Left ventricle myocardium inferior (tissue), 1 donor: ENCODE measurements at places on chromosomes 5 and 9.

GRCh38 chr5:115386657-115387056 lies 90.2 kb upstream of the CCDC112 start:
- no peaks in the 10 kb centered on the region for H3K27me3 ChIP-seq
- no peak overlapping the region for H3K27ac ChIP-seq
- H3K4me1 ChIP-seq = peaks cover 18% of the 10 kb centered on the region
- no peak overlapping the region for H3K4me3 ChIP-seq
- no peak for DNase-seq

- H3K27me3 ChIP-seq = no peaks in the 10 kb centered on the region
- peaks cover 59% of the 10 kb centered on the region for H3K36me3 ChIP-seq
- H3K4me3 ChIP-seq = no peak overlapping the region
- DNase-seq = no peak
- no peaks in the 10 kb centered on the region for H3K4me1 ChIP-seq
Measured at GRCh38 chr9:105637787-105638395, 24.4 kb upstream of the TAL2 start.

DNA sequence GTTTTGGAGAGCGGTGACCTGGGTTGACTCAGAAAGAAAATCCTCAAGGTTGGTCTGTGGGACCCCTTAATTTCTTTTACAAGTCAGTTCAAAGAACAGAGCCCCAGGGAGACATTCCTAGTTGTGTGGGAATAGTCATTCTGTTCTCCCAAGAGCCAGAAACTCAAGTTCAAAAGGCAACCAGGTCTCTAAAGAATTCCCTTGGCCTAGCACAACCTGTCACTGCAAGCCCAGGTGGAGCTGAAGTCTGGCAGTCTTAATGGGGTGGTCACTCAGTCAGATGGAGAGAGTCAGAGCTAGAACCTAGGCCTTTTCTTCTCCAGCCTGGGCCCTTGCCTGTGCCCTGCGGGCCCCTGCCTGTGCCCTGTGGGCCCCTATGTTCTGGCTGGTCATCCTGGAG lies 37.5 kb upstream of the CDKN2AIPNL start:
- H3K27me3 ChIP-seq = no peaks in the 10 kb centered on the region
- no peak overlapping the region for H3K4me3 ChIP-seq
- H3K27ac ChIP-seq = no peak overlapping the region
- no peaks in the 10 kb centered on the region for H3K36me3 ChIP-seq
- DNase-seq = no peak

GRCh38 chr9:83920469-83920926 lies 734 bp downstream of the KIF27 start:
- DNase-seq = no peak
- no peaks in the 10 kb centered on the region for H3K27me3 ChIP-seq
- H3K27ac ChIP-seq = peak overlapping the region; percentile 95
- H3K36me3 ChIP-seq = no peaks in the 10 kb centered on the region

DNA sequence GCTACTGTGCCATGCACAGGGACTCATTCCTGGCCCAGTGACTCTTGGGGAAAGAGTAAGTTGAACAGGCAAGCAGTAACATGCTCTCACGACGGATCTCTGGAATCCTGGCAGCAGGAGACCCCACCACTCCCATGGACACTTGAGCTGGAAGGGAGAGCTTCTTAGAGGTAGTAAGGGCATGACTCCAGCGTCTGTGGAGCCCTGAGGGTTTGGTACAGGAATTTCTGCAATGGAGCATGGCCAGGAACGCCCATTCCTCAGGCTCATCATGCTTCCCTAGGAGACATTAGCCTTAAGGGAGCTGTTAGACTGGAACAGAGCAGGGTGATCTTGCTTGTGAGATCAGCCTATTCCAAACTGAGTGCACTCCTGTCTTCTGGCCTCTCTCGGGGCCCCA lies 212.9 kb downstream of the MAT2B start:
- no peak overlapping the region for H3K27ac ChIP-seq
- no peaks in the 10 kb centered on the region for H3K27me3 ChIP-seq
- no peaks in the 10 kb centered on the region for H3K4me1 ChIP-seq
- H3K36me3 ChIP-seq = no peaks in the 10 kb centered on the region
- no peak for DNase-seq
- no peak overlapping the region for H3K4me3 ChIP-seq

DNA sequence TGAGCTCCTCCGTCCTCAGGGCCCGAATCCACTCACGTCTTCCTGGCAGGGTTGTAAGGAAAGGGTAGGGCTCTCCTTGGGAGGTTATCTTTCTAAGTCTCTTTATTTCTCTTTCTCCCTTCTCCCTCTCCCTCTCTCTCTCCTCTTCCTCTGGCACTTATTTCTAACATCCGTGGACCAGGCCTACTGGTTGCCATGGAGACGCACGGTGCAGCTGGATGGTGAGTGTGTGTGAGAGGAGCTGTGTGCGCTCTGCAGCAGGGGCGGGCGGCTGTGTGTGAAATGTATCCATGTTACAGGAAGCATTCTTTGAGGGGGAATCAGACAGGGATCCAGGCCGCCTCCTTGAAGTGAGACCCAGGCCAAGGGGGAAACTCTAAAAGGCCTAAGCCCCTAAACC lies 32.2 kb downstream of the PCDH1 start:
- DNase-seq = no peak
- H3K27ac ChIP-seq = peak overlapping the region; percentile 76
- H3K4me3 ChIP-seq = no peak overlapping the region
- peaks cover 41% of the 10 kb centered on the region for H3K27me3 ChIP-seq

GRCh38 chr9:108186642-108187395 lies 669.0 kb downstream of the ACTL7B start:
- no peak overlapping the region for H3K27ac ChIP-seq
- no peak overlapping the region for H3K4me3 ChIP-seq

DNA sequence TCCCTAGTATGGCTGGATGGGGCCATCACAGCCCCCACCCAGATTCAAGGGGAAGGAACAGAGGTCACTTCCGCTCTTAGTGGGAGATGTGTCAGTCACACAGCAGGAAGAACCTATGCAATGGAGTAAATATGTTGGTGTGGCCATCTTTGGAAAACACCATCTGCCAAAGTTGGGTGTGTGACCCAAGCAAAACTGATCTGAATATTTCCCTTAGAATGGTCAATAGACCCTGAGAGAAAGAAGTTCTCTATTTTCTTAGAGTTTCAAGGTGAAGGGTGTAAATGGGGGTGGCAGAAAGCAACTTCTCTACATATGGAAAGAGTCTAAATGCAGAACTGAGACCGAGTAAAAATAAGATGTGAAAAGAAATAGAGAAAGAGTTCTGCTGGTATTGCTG lies 212.7 kb downstream of the ESM1 start:
- no peaks in the 10 kb centered on the region for H3K36me3 ChIP-seq

DNA sequence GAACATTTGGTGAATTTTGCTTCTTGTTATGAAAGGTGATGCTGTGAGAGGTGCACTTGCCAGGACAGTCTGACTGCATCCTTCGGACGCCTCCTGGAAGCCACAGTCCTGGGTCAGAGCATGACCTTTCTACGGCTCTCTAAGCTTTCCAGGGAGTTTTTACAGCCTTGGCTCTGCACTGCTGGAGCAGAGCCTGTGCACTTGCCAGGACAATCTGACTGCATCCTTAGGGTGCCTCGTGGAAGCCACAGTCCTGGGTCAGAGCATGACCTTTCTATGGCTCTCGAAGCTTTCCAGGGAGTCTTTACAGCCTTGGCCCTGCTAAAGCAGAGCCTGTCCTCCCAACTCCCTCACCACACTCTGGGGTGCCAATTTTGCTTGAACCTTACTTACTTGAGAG lies 49.6 kb downstream of the CCDC180 start:
- no peak for DNase-seq
- H3K4me1 ChIP-seq = no peaks in the 10 kb centered on the region
- H3K4me3 ChIP-seq = no peak overlapping the region
- H3K27ac ChIP-seq = no peak overlapping the region
- H3K36me3 ChIP-seq = peaks cover 26% of the 10 kb centered on the region

- H3K4me1 ChIP-seq = no peaks in the 10 kb centered on the region
- H3K27me3 ChIP-seq = no peaks in the 10 kb centered on the region
- DNase-seq = no peak
Measured at GRCh38 chr9:23006127-23006526, 559.5 kb downstream of the DMRTA1 start.

GRCh38 chr5:64612344-64612961 lies 77.8 kb upstream of the SHISAL2B start:
- no peaks in the 10 kb centered on the region for H3K27me3 ChIP-seq
- no peaks in the 10 kb centered on the region for H3K4me1 ChIP-seq
- DNase-seq = no peak
- H3K36me3 ChIP-seq = no peaks in the 10 kb centered on the region
- H3K27ac ChIP-seq = no peak overlapping the region
- H3K4me3 ChIP-seq = no peak overlapping the region

GRCh38 chr5:67010684-67011409 lies 185.8 kb downstream of the CD180 start:
- no peaks in the 10 kb centered on the region for H3K27me3 ChIP-seq
- peak overlapping the region; percentile 21 for H3K4me3 ChIP-seq
- DNase-seq = no peak
- peak overlapping the region; percentile 73 for H3K27ac ChIP-seq
- peaks cover 99% of the 10 kb centered on the region for H3K4me1 ChIP-seq

- no peaks in the 10 kb centered on the region for H3K4me1 ChIP-seq
- H3K4me3 ChIP-seq = no peak overlapping the region
- H3K27ac ChIP-seq = no peak overlapping the region
- DNase-seq = no peak
Measured at GRCh38 chr9:79215821-79216220, 355.9 kb upstream of the TLE4 start.

DNA sequence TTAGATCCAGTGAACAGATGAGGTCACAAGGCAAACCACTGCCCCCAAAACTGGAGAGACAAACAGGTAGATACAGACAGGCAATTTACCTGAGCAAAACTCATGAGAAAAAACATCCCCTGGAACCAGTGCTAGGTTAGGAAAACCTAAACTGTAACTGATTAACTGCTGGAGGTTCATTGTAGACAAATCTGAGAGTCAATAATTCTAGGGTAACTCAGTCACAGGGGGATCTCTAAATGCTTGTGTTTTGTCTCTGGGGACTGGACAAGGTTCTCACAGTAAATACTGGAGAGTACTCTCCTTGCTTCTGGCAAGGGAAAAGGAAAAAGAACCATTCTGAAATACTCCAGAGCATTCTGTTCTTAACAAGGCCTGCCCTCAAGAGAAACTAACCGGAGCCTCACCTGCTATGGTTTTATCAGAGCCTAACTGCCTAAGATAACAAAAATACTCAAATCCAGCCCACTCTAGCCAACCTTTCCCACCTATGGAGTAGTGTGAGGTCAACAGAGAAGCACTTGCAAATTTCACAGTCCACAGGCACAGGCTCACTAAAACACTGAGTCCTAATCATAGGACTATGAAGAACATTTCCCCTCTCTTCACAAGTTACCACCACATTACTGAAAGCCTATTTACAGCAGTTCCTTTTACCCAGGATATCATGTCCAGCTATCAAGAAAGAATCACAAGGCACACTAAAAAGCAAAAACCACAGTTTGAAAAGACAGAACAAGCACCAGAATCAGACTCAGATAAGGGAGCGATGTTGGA lies 139.9 kb upstream of the ACOT12 start:
- no peaks in the 10 kb centered on the region for H3K27me3 ChIP-seq
- no peak overlapping the region for H3K4me3 ChIP-seq
- H3K4me1 ChIP-seq = peaks cover 13% of the 10 kb centered on the region
- no peaks in the 10 kb centered on the region for H3K36me3 ChIP-seq
- no peak overlapping the region for H3K27ac ChIP-seq
- no peak for DNase-seq

- peaks cover 37% of the 10 kb centered on the region for H3K4me1 ChIP-seq
- peak overlapping the region; percentile 86 for H3K27ac ChIP-seq
- peak overlapping the region; percentile 75 for H3K4me3 ChIP-seq
- DNase-seq = no peak
- no peaks in the 10 kb centered on the region for H3K36me3 ChIP-seq
Measured at GRCh38 chr9:133273819-133274218, 1.2 kb downstream of the ABO start.

DNA sequence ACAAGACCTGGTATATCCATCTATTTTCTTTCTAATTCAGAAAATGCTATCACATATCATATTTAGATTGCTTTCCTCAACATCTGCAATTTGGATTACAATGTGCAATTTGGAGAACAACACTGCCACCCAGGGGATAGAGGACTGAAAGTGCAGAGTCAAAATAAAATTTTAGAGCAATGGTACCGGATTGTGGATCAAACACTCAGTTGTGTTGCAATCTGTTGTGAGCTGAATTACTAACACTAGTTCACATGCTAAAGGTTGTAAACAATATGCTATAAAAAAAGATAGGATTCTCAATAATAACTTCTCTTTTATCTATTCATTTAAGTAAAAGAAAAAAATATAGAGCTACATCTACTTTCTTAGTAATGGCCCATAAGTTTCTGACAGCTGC lies 11.9 kb upstream of the SRFBP1 start:
- no peak overlapping the region for H3K27ac ChIP-seq
- no peaks in the 10 kb centered on the region for H3K36me3 ChIP-seq
- no peaks in the 10 kb centered on the region for H3K4me1 ChIP-seq
- no peak overlapping the region for H3K4me3 ChIP-seq
- DNase-seq = no peak

- peak overlapping the region; percentile 80 for H3K4me3 ChIP-seq
- peaks cover 33% of the 10 kb centered on the region for H3K36me3 ChIP-seq
- no peaks in the 10 kb centered on the region for H3K27me3 ChIP-seq
- DNase-seq = no peak
Measured at GRCh38 chr9:128190516-128191405, 611 bp downstream of the CIZ1 start.

DNA sequence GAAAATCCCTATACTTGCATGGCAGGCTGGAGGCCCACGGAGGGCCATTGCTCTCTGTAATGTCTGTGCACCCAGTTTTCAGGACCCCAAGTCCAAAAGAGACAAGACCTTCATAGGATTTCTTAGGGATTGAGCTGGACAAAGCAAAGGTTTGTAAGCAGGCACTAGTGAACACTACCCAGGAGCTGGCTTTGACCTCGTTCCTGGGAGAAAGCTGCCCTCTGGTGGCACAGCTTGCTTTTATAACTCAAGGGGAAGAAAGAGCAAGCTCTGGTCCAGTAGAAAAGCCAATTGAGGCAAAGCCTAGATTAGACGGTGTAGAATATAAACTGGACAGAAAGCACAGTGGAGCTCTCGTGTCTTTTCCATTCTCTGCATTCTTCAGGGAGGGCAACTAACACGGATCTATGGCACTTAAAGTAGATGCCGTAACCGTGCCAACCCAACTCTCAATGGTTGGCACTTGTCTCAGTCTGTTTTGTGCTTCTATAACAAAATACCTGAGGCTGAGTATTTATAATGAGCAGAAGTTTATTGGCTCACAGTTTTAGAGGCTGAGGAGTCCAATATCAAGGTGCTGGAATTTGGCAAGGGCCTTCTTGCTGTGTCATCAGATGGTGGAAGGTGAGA lies 7.9 kb downstream of the GABRP start:
- H3K36me3 ChIP-seq = no peaks in the 10 kb centered on the region
- H3K4me3 ChIP-seq = no peak overlapping the region
- peaks cover 53% of the 10 kb centered on the region for H3K4me1 ChIP-seq
- peak overlapping the region; percentile 52 for H3K27ac ChIP-seq

DNA sequence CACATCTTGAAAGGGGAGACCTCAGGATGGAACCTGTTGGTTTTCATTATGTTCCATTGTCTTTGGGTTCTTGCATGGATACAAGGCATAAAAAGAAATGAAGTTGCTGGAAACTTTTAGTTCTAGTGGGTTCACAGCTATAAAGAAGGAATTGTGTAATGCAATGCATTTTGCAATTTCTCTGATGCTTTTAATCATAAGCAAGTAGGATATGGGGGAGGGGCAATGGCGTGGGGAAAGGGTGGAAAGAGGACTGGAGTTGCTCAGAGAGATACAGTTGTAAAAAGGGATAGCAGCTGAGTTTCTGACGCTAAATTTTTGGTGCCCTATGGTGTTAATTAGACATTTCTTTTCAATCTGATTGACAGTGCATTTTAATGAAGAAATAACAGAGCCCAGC lies 88.6 kb upstream of the FANCC start:
- H3K27me3 ChIP-seq = no peaks in the 10 kb centered on the region
- H3K36me3 ChIP-seq = no peaks in the 10 kb centered on the region
- H3K27ac ChIP-seq = no peak overlapping the region
- H3K4me1 ChIP-seq = no peaks in the 10 kb centered on the region
- no peak for DNase-seq
